Occipital lobe (tissue), 3 donors: ENCODE measurements at places on chromosomes 5 and 9. TPM values are rescaled to one million over a fixed set of nuclear protein-coding genes. Genes with fewer than 3 reads are reported as not detected.

Gene HEMGN
- total RNA-seq = 3.9 TPM

Gene SLC36A2
- not detected for total RNA-seq

Gene TMOD1
- 22.8 TPM for total RNA-seq

Gene PRELID2
- 13.3 TPM for total RNA-seq

Gene ARL15
- 125 TPM for total RNA-seq

Gene PCDHA10
- 20.3 TPM for total RNA-seq

Gene GMCL2
- total RNA-seq = not detected

Gene SCGB3A2
- not detected for total RNA-seq
